GM13976 (cell line): ENCODE measurements at places on chromosomes 16 and 17.

DNA sequence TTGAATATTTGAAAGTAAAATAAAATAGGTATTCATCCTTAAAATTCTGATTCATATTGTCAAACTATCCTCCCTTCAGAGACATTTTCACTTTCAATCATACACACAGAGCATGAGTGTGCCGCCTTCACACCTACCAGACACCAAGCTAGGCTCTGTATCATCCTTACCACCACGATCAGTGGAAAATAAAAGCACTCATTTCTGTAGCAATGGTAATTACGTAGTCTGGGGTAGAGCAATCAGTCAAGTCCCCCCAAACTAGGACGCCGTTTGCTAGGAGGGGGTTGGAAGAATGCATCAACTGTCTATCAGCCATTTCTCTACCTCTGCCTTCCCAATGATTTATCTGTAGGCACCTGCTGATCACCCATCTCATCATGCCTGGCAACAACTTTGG is 84.6 kb upstream of the GRIN2A start:
- DNase-seq, result peak; percentile 63

- no peak for DNase-seq
Measured at GRCh38 chr16:89103781-89104180, 10.1 kb downstream of the ACSF3 start.

- DNase-seq, result no peak
Measured at GRCh38 chr16:82924075-82924854, 297.5 kb downstream of the CDH13 start.

GRCh38 chr17:78082988-78083387 is 45.6 kb downstream of the TMC6 start:
- no peak for DNase-seq

GRCh38 chr17:39623356-39623950 is 3.3 kb upstream of the PPP1R1B start:
- DNase-seq, result peak; percentile 87

GRCh38 chr17:28390141-28390540 is 15.9 kb downstream of the SLC46A1 start:
- DNase-seq, result no peak

DNA sequence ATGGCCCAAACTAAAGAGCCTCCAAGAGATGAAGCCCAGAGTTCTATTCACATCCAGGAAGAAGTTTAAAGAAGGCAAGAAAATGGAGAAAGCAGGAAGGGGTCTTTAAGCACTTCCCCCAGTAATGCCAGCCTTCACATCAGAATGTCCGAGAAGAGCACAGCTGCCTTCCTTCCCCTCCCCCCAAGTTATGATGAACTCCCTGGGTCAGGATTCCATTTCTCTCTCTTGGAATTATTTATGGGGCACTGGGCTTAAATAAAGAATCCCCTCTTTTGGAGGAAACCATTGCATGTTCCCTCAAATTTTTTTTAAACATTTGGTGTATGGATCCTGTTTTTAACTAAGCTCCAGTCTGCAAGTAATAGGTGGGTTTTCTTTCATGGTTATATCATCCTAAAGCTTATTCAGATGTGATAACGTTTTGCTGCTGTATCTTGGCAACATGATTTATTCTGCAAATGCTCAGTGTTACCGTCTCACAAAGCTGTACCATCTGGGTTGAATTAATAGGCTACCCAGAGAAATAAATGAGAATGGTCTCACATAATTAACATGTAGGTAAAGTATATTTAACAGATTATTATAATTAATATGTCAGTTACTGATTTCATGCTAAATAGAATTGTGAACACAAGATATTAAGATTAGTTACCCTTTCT is 160.9 kb upstream of the TOX3 start:
- no peak for DNase-seq

DNA sequence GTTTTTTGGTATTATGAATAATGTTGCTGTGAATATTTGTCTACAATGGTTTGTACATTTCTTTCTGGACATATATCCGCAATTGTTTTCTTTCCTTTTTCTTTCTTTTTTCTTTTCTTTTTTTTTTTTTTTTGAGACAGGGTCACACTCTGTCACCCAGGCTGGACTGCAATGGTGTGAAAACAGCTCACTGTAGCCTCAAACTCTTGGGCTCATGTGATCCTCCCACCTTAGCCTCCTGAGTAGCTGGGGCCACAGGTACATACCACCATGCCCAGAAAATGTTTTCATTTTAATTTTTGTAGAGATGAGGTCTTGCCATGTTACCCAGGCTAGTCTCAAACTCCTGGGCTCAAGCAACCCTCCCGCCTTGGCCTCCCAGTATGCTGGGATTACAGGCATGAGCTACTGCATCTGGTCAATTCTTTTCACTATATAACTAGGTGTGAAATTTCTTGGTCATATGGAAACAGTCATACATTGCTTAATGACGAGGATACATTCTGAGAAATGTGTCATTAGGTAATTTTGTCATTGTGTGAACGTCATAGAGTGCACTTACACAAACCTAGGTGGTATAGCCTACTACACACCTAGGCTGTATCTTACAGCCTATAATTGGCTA is 15.2 kb downstream of the IL21R start:
- DNase-seq, result no peak

- peak; percentile 30 for DNase-seq
Measured at GRCh38 chr16:19524616-19525384, 1.1 kb downstream of the CCP110 start.
